Sciatic nerve (tissue), 2 donors: ENCODE measurements at places on chromosomes 7 and 10. TPM values are rescaled to one million over a fixed set of nuclear protein-coding genes. Genes with fewer than 3 reads are reported as not detected.

DNA sequence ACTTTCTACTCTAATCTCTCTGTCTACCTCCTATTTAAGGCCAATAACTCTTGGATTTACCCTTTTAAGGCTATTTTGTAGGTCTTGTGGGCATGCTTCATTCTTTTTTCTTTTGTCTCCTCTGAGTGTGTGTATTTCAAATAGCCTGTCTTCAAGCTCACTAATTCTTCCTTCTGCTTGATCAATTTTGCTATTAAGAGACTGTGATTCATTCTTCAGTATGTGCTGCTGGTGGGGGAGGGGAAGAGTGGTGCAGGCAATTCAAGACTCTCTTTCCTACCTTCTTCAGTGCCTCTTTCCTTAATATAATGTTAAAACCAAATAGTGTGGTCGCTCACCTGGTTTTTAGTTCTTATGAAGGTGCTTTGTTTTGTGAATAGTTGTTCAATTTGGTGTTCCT lies 20.0 kb downstream of the ABCB1 start:
- no peak for DNase-seq

The PPP1R17 gene
- total RNA-seq: not detected

DNA sequence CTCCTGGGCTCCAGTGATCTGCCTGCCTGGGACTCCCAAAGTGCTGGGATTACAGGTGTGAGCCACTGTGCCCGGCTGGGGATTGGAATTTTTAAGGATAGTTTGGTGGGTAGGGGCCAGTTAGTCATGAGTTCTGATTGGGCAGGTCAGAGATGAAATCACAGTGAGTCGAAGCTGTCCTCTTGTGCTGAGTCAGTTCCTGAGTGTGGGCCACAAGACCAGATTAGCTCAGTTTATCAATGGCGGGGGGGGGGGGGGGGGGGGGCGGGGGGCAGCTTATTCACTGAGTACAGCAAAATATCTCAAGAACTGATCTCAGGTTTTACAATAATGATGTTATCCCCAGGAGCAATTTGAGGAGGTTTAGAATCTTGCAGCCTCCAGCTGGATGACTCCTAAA lies 11.6 kb upstream of the ERCC6 start:
- DNase-seq: no peak

The UCMA gene
- total RNA-seq: not detected

DNA sequence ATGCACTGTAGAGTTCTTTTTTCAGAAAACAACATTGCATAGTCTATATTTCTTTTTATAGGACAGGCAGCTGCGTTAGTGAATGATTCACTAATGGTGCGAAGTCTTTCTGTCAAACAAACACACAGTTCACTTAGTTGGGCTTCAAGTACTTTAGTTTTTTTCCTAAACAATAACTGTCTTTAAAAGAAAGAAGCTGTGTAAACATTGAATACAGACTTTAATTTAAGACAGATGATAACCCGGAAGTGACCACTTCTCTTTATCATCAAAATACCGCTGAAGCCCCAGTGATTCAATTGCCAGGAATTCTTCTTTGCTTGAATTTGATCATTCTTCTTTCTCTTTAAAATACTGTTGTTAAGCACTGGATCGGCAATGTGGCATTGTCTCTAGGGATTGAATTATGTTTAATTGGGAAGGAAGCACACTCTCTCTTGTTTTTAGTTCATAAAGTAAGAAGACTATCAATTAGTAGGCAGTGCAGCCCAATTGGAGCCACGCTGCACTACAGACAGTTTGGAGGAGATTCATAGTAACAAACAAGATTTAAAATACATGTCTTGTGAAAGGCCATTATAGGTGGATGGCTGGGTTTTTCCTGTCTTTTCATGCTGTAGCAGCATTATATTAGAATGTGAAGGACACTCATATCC lies 30.4 kb downstream of the CNTNAP2 start:
- DNase-seq: no peak

DNA sequence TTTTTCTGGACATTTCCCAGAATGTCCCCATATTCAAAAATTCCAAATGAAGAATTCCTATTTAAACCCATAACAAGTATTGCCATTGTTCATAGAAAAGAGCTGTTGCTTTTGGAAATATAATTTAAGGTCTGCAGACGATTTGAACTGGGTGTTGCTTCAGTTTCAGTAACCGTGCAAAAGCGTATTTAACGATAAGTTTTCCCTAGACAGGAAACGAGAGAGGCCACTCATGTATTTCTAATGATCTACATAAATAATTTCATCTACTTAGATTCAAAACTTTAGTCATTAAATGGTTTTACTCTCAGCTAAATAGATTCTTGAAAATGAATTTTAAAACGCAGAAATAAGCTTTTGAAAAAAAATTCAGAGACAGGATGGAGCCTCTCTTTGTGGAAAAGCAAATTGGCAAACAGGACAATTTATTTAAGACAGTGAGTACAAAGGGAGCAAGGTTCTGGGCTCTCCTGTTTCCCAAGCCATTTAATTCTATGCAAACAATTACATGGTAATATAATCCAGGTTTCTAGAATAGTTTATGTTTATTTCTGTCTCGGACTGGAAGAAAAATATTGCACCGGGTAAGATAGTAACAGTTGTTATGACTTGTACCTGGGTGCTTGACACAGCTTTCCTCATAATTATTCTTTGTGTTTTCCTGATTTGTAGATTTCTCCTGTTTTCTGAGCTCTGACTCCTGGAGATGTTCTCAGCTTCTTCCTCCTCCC lies 263.0 kb downstream of the BAMBI start:
- DNase-seq: no peak

The FRAT1 gene
- total RNA-seq: 4.1 TPM

DNA sequence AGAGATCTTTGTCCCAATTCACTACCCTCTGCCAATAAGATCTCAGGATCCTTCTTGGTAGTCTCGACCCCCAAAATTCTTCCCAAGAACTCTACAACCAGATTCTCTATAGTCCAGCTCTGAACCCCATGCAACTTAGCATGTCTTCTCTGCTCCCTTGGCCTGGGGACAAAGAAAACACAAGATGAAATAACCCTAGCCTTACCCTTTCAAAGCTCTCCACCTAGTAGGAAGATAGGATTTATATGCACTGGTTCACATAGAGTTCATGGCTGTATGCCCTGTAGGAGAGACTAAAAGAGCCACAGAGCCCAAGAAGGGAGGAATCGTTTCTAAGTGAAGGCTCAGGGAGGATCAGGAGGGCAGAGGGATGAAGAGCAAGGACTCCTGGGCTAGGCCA lies 96.1 kb downstream of the PPP1R3C start:
- no peak for DNase-seq

The PDE1C gene
- 23.3 TPM for total RNA-seq

The CALD1 gene
- total RNA-seq: 534 TPM

The SPACDR gene
- total RNA-seq: 3.6 TPM

The CRYGN gene
- total RNA-seq: 3.9 TPM

The NOC3L gene
- 22.4 TPM for total RNA-seq

GRCh38 chr7:82347808-82348207 lies 95.8 kb downstream of the CACNA2D1 start:
- no peak for DNase-seq

The NDUFB8 gene
- 123 TPM for total RNA-seq

GRCh38 chr10:78914060-78914378 lies 154.7 kb upstream of the ZMIZ1 start:
- DNase-seq: no peak

- DNase-seq: no peak
These were observed 62.3 kb upstream of the AHR start for GRCh38 chr7:17236171-17236570.

GRCh38 chr10:128058106-128058749 lies 68.0 kb downstream of the MKI67 start:
- DNase-seq: peak; percentile 53

The NODAL gene
- not detected for total RNA-seq

DNA sequence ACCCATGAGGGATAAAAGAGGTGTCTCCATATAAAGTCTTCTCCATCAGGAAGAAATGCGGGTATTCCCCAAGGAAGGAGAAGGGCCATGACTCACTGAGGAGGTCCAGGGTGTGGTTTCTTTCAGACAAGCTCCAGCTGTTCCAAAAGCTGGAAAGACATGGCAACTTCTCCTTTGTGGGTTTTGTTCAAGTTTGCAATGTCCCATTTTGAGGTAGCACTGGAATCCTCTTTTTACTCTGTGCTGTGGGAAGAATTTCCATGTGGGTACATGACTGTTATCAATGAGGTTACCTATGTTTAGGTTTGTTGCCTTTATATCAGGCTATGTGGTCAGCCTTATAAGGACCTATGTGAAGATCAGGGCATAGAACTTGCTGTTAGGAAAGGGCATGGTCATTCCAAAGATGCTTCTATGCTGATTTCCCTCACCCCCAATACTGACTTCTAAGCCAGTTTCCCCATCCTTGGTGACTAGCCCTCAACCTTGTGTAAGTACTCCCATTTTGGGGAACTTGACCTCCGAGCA lies 697.5 kb downstream of the INHBA start:
- no peak for DNase-seq

GRCh38 chr10:74194999-74195398 lies 44.0 kb downstream of the ADK start:
- no peak for DNase-seq

The CYP2C18 gene
- total RNA-seq: not detected

- no peak for DNase-seq
These were observed 18.9 kb downstream of the SGMS1 start for GRCh38 chr10:50604809-50605208.

DNA sequence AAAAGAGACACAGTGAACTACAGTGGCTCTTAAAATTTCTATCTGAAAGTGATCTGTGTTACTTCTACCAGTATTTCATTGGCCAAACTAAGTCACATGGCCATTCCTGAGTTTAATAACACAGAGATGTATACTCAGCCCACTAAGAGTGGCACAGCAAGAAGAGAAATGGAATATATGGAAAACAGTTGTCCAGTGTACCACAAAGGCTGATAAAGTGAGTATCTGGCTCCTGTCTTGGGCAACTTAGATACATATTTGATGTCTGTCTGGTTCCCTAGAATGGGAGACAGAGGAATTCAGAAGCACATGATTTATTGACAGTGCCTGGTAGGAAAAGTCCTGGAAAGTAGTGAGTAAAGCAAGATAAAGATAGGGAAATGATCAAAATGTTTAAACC lies 10.1 kb upstream of the PON1 start:
- no peak for DNase-seq

- no peak for DNase-seq
These were observed 78.3 kb downstream of the HTR7 start for GRCh38 chr10:90779548-90779947.

The ANKRD30A gene
- 0.09 TPM for total RNA-seq

DNA sequence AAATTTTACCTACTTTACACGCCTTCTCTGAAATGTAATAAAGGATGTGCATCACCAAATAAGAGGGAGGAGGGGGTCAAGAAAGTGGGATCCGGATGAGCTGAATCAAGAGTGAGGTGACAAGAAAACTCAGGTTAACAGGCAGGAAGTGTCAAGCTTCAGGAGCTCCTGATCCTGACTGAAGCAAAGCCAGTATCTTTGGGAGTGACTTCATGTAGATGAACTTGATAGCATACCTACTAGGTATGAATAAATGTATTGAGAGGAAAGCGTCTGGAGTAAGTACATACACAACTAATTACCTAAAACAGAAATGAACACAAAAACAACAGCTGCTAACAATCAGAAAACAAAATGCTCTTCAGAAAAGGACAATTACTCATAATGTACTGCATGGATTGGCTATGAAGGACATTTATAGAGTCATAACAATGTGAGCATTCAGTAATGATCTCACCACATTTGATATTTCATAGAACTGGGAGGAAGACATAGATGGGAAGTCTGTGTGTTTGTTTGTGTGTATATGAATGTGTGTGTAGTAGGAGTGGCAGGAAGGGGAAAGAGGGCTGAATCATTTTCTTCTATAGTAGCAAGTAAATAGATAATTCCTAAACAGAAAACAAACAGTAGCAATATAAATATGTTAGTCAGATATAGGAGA lies 29.4 kb downstream of the PRKG1 start:
- no peak for DNase-seq

GRCh38 chr10:96967847-96968246 lies 135.7 kb downstream of the LCOR start:
- no peak for DNase-seq

- no peak for DNase-seq
These were observed 86.3 kb downstream of the RNF216 start for GRCh38 chr7:5694912-5695726.

The MACC1 gene
- total RNA-seq: 0.98 TPM

DNA sequence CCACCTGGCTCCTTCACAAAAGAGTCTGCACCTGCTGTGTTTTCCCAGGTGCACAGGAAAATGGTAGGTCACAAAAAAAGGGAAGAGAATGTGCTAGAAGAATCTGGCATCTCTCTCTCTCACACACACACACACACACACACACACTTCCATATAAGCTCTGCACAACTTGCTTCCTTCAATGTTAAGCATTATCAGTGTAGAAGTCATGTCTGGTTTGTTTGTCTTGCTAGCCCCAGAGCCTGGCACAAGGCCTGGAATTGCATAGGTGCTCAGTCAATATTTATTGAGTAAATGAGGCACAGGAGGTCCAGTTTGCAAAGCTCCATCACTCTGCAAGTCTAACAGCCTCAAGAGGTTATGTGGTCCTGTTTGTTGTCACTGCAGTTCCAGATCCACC lies 867.3 kb upstream of the AUTS2 start:
- DNase-seq: no peak

- DNase-seq: no peak
These were observed 38.8 kb upstream of the ZRANB1 start for GRCh38 chr10:124903111-124903510.
